ENCODE measurements at places on chromosomes 7 and 10.

GRCh38 chr7:16071246-16071857 is 350.0 kb downstream of the CRPPA start:
- no peak for DNase-seq

- no peak for DNase-seq
Measured at GRCh38 chr10:102834143-102834542, 3.1 kb downstream of the CYP17A1 start.

DNA sequence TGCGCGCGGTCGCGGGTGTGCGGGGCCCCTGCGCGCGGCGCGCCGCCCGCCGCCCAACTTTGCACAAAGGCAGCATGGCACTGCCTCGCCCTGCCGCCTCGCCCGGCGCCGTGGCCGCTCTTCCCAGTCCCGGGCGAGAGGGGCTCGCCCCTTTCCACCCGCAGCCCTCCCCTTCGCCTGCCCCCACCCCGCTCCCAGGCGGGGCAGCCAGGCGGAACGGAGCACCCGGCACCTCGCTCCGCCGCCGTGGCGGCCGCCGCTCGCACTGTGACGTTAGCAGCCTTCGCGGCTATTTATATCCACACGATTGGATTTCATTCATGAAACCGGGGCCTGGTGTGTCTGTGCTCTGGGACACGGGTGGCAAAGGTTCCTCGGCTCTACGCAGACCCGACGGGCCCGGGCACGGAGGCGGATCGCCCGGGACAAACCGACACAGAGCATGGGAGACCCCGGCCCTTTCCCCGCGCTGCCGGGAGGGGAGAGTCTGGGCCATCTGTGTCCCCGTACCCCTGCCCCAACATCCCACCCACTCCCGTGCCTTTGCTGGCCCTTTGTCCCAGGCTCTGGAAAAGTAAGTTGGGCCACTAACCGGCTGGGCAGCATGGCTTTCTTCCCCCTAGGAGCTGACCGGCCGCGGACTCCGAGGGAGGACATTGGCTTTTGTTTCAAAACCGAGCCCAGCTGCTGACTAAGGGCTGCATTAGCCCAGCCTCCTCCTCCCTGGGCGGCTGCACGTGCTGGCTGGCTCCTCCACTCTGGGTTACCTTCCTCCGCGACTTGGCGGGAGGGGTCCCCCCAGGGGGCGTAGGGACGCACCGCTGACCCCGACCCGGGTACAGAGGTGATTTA is at the start of gene RHOBTB1:
Gene RHOBTB1 (minus strand): TSS at position 128 of the 852 bp plus-strand sequence. CDS start 32,643 bp downstream, outside the sequence.
- DNase-seq = peak; percentile 43

- DNase-seq = no peak
Measured at GRCh38 chr10:75619635-75620034, 188.2 kb downstream of the LRMDA start.

DNA sequence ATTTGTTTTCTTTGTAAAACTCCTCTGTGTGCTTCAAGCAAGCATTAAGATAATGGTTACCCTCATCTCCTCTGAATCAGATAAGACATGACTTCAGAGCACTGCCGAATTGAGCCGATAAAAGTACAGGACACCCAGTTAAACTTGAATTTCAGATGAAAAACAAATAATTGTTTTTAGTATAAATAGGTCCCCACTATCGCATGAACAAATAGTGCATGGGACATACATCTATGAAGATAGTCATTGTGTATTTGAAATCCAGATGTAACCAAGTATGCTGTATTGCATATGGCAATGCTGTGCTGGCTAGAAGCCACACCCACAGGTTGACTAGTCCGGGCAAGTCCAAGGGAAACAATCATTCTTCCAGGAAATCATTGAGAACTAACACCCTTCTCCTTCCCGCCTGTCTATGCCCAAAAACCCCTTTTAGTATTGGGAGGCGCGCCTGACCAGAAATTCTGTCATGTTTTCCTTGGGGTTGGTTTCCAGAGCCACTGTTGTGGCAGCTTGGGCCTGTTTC is 12.6 kb upstream of the FGFR2 start:
- DNase-seq = no peak

- DNase-seq = no peak
Measured at GRCh38 chr7:47211519-47211973, 370.4 kb downstream of the TNS3 start.

Data from kidney epithelial cell (primary cell).